Hematopoietic multipotent progenitor cell (in vitro differentiated cells): ENCODE measurements at places on chromosomes 4 and X.

DNA sequence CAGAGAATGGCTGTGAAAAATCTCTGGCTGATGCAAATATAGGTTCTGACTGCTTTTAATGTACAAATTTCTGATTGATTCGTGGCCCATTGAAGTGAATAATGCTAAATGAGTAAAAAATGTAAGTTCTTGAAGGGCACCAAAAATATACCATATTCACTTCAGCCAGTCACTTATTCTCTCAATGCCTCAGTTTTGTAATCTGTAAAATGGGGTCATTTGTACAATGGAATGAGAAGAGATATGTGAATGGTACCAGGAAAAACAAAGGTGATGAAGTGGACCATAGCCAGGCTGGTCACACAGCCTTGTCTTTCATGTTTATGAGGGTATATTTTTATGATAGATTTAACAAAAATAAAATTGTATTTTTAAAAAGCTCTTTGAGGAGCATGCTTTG is 441.2 kb upstream of the NR3C2 start:
- no peak for DNase-seq

DNA sequence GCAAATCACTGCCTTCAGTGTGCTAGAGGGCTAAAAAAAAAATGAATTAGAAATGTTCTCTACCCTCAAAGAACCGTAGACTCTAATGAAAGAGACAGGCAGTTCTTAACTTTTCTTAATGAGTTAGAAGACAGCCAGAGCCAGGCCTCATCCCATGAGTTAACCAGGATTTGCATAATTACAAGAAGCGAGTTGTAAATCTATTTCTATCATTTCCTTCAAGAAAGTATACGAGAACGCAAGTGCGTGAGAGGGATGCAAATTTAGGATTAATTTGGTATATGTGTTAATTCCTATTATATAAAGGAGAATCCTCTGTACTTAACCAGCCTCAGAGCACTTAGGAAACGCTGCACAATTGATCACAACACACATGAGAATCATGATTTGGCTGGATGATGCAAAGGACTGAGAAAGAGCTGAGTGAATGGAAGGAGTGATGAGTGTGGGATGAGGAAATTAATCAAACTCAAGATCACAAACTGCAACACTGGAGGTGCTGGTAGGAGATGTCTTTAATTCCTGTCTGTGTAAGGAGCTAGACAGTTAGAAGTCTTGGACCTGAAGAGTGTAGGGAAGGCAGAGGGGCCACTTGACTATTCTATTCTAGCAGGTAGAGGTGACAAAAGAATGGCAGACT is 157.2 kb downstream of the ATP10D start:
- no peak for DNase-seq

GRCh38 chr4:53580274-53580673 is 11.0 kb downstream of the LNX1 start:
- DNase-seq = no peak

- DNase-seq = no peak
These were observed 241.1 kb upstream of the TET2 start for GRCh38 chr4:104905546-104905945.

GRCh38 chrX:153387345-153387744 is 13.8 kb downstream of the PNMA6E start:
- DNase-seq = no peak

DNA sequence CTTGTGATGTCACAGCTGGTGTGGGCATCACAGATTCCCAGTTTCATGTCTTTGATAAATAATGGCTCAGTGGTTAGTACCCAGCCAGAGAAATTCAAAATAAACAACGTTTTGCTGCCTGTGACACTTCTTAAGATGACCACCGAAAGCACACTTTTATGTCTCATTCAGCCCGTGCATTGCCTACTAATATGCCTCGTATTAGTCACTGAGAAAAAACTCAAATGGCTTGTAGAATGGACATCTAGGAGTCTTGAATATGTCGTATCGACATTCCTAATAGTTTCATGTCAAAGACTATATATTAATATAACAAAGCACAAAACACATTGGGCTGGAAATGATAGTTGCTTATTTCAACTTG is 103.9 kb upstream of the FAT1 start:
- DNase-seq = no peak

- no peak for DNase-seq
These were observed 88.1 kb upstream of the STOX2 start for GRCh38 chr4:183816882-183817509.

GRCh38 chr4:85779165-85779564 is 304.2 kb downstream of the ARHGAP24 start:
- no peak for DNase-seq

- no peak for DNase-seq
These were observed 949.0 kb downstream of the C4orf33 start for GRCh38 chr4:130044788-130045531.

DNA sequence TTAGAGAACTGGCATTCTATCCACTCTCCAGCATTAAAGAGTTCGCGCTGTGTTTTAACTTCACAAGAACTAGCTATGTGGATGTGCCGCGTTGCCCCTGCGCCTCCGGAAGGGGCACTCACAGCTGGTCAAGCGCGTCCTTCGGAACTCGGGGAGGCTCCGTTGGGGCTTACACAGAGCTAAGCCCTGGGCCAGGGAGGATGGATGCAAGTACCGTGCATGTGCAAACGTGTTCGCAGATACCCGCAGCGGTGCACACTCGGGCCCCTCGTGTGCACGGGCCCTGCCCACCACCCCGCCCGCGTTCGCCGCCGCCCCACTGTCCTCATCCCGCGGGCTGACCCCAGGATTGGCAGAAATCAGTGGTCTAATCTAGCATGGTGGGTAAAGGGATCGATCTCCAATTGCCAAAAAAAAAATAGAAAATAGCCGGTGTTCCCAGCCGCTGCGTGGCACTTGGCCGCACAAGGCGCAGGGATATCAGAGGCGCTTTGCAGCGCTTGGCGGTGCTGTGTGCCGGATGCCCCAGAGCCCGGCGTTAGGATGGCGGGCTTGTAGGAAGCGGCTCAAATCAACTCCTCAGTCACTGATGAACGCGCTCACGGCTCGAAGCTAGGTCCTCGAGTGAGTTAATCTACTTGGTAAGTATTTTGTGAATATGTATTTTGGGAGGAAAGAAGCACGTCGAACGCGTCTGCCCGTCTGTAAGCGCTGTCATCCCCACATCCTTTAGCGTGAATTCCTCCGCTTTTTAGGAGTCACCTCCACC is 989 bp upstream of the PCDH10 start:
- no peak for DNase-seq

DNA sequence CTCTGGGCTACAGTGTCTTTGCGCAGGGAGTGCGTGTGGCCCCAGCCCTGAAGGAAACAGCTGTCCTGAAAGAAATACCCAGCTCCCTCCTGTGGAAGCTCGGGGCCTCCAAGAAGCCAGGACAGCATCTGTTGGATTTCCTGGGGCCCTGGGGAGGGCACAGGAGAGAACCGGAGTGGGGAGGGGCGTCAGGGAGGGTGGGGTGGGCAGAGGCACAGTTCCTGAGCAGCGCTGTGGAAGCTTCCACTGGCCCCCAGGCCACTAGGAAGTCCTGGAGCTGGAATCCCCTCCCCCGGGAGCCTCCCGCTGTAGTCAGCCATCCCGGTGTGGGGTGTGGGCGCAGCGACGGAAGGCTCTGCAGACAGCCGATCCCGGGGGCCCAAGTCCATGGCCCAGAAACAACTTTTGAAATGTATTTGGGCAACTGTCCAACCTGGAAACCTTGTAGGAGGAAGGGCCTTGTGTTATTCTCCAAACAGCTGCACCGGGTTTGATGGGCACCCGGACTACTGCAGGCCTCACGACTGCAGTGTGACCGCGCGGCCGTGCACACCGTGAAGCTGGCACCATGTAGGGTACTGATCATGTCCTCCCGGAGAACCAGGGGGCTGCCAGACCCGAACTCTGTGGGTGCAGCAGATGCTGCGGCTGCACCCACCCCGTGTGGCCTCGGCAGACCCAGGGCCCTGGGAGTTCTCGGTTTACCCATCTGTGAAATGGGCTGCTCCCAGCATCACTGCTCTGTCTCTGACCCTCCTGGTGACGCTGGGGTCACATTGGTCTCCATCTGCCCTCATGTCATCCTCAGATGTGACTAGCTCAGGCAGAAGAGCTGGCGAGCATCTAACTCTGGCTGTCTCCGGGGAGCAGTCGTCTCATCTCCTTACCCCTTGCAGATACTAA is 68.5 kb upstream of the HMX1 start:
- DNase-seq = no peak

DNA sequence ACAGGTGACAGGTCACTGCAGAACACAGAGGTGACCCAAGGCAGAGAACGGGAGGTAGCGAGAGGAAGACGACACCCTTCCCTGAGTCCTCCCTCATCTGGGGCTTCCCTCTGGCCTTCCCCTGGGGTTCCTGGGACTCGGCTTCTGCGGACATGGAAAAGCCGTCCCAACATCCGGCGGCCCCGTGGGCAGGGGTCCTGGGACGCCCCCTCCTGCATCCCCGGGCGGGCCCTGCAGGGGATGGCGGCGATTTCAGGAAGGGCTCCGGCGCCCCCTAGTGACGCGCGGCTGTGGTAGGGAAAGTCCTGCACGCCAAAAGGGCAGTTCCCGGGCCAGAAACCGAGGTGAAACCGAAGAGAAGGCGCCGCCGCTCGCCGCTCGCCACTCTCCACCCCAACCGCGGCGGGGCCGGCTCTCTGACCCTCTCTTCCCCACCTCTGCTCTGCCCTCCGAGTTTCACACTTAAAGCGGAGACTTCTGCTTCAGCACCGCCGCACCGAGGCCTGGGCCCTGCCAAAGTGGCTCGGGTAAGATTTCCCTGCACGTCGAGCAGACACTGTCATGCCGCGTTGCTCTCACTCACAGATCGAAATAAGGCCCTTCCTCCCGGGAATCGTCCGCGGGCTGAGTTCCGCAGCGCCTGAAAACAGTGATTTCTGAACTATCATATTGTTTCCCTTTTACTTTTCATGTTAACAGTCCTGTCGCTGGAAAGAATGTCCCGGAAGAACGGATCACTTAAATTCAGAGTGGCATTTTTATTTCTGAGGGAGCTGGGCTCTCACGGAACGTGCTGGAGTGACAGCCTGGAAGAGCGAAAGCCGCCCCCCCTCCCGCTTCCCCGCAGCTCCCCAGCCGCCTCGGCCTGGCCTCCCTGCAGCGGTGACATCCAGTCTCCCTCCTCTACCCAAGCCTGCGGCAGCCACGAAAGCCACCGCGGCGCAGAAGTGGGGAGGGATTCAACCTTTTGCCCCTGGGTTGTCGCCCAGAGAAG is 110.6 kb downstream of the DCTD start:
- peak; percentile 73 for DNase-seq

GRCh38 chr4:5662555-5662954 is 45.8 kb downstream of the EVC2 start:
- no peak for DNase-seq

DNA sequence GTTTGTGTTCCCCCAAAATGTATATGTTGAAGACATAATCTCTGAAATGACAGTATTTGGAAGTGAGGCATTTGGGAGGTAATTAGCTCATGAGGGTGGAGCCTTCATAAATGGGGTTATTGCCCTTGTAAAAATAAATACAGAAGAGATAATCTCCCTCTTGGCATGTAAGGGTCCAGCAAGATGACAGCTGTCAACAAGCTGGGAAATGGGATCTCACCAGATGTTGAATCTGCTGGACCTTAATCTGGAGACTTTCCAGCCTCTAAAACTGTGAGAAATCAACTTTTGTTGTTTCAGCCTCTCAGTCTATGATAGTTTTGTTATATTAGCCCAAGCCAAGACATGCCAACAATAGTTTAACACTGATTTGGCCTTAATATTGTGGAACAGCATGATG is 438.2 kb upstream of the PCDH7 start:
- DNase-seq = no peak
